T-helper 2 cell (primary cell): ENCODE measurements at places on chromosomes 2 and 18.
A peak's percentile ranks its signal among the peaks of the same experiment; 100 is the strongest.

GRCh38 chr2:200596774-200597570, 11.2 kb downstream of the AOX1 start:
- DNase-seq, result no peak

DNA sequence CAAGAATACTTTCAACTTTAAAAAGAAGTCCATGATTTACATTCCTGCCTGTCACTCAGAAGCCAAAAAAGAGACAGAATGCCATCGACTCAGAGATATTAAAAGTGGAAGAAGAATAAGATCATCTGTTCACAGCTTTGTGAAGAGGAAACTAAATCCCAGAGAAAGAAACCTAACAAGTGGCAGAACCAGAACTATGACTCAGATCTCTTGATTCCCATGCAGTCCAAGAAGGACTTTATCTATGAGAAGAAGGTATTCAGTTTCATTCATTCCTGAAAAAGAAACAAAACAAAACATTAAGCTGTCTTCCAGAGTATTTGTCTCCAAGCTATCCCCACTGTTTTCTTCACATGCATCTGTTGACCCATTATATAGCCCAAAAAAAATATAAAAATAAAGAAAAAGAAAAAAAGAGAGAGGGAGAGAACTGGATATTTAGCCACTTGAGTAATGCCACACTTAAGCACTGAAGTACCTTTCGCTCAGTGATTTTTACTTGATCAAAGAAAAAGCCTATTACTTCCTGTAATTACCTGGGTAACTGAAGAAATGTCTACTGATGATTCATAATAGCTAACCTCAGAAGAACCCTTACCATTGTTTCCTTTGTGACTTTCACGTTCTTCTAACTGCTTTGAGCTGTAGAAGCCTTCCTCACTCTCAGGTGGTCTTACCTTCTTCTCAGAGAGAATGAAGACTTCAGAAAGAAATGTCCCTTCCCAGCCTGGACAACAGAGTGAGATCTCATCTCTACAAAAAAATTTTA, 17.7 kb upstream of the AKAIN1 start:
- DNase-seq, result no peak

- no peak for DNase-seq
These were observed 53.9 kb downstream of the BIN1 start for GRCh38 chr2:127052771-127053691.

GRCh38 chr2:163698857-163699256, 37.0 kb downstream of the FIGN start:
- no peak for DNase-seq

- DNase-seq, result no peak
These were observed 120.6 kb upstream of the MYCN start for GRCh38 chr2:15819562-15820256.

DNA sequence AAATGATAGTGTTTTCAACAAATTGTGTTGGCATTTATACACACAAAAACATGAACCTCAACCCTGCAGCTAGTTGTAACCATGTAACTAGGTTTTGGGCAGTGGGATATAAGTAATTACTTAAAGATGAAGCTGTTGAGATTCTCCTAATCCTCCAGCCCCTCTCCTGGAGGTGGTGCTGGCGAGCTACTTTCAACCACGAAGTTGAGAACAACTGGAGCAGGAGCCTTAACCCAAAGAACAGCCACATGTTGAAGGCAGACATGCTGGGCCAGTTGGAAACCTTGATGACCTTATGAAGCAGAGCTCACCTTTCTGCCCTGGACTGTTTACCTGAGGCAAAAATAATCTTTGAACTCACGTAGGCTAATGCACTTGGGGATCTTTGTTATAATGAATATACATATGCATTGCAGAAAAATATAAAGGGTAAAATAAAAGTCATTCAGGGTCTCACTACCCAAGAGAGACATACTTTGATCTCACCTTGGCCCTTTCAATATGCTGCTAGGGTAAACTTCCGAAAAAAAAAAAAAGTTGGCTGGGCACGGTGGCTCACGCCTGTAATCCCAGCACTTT, 89.6 kb upstream of the NPAS2 start:
- no peak for DNase-seq

- DNase-seq, result no peak
These were observed 63.8 kb downstream of the PTPRM start for GRCh38 chr18:7630731-7631442.

DNA sequence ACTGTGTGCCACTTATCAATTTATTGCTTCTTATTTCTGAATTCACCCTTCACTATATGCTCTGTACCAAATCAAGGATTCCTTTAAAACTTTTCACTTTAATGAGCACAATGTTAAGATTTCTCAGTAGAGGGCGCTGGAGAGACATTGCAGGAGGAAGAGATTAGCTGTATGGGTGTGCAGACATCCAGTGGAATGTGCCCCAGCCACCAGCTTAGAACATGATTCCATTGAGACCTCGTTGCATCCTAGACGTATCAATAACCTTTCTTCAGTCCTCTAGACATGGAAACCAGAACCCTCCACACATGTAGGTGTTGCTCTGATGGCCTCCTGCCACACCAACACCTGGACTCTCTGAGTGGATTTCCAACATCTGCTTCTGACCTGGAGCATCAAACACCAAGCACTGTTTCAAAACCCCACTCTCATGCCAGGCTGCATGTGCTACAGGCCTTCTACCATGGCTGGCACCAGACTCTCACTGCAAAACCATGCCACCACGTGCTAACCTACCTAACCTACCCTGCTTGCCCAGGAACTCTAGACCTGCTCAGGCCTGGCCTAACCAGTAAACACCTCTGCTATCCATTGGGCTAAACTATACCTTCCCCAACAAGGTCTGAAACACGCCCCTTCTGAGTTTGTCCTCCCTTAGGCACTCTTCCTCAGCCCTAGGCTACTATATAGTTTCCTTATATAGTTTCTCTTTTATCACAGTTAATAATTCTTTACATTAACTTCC, 633.2 kb upstream of the PKDCC start:
- DNase-seq, result no peak

- no peak for DNase-seq
These were observed 36.0 kb downstream of the MRPL33 start for GRCh38 chr2:27807476-27807875.

- DNase-seq, result peak; percentile 7
These were observed 147.7 kb downstream of the KLHL29 start for GRCh38 chr2:23532391-23533337.

DNA sequence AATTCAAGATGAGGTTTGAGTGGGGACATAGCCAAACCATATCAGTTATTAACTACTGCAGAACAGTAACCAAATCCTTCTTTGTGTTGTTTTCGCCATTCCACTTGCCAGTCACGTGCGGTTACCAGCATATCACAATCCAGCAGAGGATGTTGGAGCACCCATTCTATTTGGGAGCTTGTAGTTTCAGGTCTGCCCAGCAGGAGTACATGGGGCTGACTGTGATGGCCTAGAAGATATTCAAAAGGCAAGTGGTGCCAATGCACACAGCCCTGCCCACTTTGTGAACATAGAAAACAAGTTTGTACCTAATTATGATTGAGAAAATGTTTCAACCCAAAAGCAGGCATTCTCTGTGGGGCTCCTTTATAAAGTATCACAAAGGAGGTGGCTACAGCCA, 57.0 kb downstream of the ZNF519 start:
- DNase-seq, result no peak

DNA sequence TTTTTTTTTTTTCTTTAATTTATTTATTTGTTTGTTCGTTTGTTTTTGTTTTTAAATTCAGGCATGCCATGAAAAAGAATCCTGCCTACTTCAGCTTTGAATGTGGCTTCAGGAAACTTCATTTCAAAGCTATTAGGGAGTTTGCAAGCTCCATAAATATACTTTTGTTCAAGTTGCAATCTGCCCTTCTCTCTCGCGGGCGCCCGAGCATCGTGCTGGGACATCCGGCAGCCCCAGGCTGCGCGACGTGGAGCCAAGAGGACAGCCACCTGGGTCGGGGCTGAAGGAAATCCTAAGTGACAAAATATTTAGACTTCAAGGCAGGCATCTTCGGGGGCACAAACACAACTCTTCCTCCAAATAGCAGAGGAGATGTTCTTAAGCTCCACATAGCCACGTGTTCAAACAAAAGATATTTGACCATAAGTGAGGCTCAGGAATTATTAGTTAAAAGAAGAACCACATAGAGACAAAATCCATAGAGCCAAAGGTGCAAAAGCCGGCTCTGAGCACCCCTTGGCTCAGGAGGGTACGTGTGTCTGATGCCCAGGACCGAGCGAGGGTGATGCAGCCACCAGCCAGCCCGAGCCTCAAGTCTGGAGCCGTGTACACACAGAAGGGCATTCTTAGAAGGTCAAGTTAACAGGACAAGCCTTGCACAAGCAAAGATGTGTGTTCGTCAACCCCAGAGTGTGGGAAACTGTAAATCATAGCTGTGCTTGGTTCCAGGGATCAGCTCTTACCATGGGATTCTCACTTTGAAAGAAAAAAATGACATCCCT, 256.5 kb upstream of the SALL3 start:
- no peak for DNase-seq

DNA sequence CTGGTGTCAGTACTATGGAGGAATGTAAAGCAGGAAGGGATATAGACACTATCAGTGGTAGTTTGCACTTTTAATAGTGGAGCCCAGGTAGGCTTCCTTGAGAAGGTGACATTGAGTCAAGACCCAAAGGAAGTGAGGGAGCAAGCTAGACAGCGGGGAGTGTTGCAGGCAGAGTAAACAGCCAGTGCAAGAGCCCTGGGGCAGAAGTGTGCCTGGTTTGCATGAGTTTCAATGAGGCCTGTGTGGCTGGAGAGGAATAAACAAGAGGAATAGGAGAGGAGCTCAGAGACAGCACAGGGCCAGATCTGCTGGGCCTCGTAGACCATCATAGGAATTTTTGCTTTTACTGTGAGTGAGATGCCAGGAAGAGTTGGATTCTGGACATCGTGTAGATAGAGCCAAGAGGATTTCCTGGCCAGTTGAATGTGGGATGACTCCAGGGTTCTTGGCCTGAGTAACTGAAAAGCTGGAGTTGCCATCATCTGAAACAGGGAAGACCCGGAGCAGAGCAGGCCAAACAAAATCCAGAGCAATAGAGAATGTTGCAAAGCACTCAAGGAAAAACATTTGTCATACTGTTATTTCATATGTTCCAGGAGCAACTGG, 102.5 kb downstream of the SP3 start:
- DNase-seq, result no peak

DNA sequence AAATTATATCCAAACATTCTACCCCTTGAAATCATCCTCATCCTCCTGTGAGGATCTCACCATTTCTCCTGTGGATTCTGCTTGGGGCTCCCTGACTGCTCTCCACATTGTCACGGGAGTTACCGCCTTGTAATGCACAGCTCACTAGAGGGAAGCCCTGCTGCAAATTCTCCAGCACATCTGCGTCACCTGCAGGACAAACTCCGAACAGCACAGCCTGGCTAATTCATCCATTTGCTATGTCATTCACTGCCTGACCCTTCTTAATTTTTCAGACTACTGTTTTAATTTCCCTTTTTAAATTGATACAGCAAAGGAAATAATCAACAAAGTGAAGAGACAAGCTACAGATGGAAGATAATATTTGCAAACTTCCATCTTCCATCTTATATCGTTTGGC, 627.4 kb downstream of the FBXO15 start:
- DNase-seq, result no peak

DNA sequence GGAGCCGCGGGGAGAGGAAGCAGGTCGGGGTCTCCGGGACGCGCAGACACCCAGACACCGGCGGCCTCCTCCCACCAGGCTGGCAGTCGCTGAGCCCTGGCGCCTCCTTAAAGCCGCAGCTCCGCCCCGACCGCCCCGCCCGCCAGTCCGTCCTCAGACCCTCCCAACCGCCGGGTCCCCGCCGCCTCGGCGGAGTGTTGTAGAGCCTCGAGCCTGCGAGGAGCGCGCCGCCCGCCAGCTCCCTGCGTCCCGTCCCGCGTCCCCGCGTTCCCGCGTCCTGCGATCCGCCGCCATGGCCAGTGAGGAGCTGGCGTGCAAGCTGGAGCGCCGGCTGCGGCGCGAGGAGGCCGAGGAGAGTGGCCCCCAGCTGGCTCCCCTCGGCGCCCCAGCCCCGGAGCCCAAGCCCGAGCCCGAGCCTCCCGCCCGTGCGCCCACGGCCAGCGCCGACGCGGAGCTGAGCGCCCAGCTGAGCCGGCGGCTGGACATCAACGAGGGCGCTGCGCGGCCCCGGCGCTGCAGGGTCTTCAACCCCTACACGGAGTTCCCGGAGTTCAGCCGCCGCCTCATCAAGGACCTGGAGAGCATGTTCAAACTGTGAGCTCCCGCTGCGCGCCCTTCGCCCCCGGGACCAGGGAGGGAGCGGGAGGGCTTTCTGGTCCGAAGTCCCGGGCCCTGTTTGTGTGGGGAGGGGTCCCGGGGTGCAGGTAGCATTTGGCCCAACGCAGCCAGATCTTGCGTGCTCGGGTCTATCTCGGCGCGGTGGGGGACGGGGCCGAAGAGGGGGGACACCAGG, at the start of gene EFHD1:
Gene EFHD1, plus strand, starts transcription at position 192 of the 793 bp plus-strand sequence. Its CDS starts 101 bp downstream, at position 293.
- DNase-seq, result peak; percentile 26

DNA sequence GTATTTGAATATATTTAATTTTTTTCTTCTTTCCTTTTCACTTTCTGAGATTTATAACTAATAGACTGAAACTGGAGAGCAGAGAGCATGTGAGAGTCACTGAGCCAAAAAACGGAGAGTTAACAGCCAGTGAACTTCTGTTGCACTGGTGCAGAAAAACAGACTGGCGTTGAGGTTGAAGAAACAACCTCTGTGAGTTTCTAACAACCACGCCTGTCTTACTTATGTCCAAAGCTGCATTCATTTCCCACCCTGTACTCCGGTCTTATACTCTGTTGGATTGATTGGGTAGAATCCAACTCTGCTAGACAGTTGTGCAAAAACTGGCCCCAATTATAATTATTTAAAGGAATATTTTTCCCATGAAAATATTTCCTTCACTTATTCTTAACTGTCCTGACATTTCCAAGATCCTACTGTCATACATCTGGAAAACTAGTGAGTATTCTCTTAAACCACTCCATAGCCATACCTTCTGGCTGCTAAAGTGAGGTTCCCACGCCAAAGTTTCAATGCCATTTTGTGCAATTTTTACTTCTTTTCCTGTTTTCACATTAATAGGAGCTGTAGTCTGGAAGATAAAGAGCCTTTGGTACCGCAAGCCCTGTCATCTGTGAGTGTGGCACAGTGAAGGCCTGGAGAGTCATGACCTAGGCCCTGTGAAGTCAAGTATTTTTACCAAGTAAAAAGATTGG, 9.4 kb downstream of the CYP1B1 start:
- DNase-seq, result no peak

- DNase-seq, result no peak
These were observed 235.9 kb downstream of the ZNF516 start for GRCh38 chr18:76259096-76259495.

- peak; percentile 87 for DNase-seq
These were observed at the start of gene EIF5B for GRCh38 chr2:99337113-99338028. Gene EIF5B, plus strand, starts transcription at chr2:99337389. Its CDS starts 166 bp downstream, at chr2:99337555.

- no peak for DNase-seq
These were observed 1254.5 kb upstream of the FAM98A start for GRCh38 chr2:34853646-34854045.

- DNase-seq, result no peak
These were observed 88.4 kb downstream of the DDX18 start for GRCh38 chr2:117902933-117903332.

- no peak for DNase-seq
These were observed 20.8 kb downstream of the CCL20 start for GRCh38 chr2:227834423-227834822.

- DNase-seq, result no peak
These were observed 304.6 kb downstream of the MTX2 start for GRCh38 chr2:176573612-176574483.

GRCh38 chr2:48227617-48228344, 302.2 kb upstream of the STON1 start:
- DNase-seq, result no peak
